ENCODE measurements at places on chromosomes 1 and 21. TPM values are rescaled to one million over a fixed set of nuclear protein-coding genes. Genes with fewer than 3 reads are reported as not detected.

The OR10Z1 gene
- not detected for total RNA-seq

The PTGFR gene
- not detected for total RNA-seq

The TTF2 gene
- total RNA-seq = 14.0 TPM

The YBX1 gene
- 755 TPM for total RNA-seq

The C1orf185 gene
- total RNA-seq = not detected

The TDRD5 gene
- total RNA-seq = 0.03 TPM

The CD1E gene
- not detected for total RNA-seq

The PRR9 gene
- total RNA-seq = 0.05 TPM

The ZFP69B gene
- total RNA-seq = 1.1 TPM

The DCST1 gene
- 0.05 TPM for total RNA-seq

The TEDDM1 gene
- total RNA-seq = not detected

Data from A549 treated with AZD2906 at 1 μM for 4 hours (cell line).